Fibroblast of skin of left biceps (primary cell): ENCODE measurements at places on chromosomes 3 and 15.
A peak's percentile ranks its signal among the peaks of the same experiment; 100 is the strongest.

DNA sequence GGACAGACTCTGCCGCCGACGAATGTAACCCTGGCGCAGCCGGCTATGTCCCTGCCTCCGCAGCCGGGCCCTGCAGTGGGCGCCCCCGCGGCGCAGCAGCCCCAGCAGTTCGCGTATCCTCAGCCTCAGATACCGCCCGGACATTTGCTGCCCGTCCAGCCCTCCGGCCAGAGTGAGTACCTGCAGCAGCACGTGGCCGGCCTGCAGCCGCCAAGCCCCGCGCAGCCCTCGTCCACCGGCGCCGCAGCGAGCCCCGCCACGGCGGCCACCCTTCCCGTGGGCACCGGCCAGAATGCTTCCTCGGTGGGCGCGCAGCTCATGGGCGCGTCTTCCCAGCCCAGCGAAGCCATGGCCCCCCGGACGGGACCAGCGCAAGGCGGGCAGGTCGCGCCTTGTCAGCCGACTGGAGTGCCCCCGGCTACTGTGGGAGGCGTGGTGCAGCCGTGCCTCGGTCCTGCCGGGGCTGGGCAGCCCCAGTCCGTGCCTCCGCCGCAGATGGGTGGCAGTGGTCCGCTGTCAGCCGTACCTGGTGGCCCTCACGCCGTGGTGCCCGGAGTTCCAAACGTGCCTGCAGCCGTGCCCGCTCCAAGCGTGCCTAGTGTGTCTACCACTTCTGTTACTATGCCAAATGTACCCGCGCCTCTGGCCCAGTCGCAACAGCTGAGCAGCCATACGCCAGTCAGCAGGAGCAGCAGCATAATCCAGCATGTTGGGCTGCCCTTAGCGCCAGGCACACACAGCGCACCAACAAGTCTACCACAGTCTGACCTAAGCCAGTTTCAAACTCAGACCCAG, 2.4 kb downstream of the TSC22D2 start:
- no peak for DNase-seq

GRCh38 chr3:117234331-117234730, 524.8 kb downstream of the TUSC7 start:
- DNase-seq, result no peak

DNA sequence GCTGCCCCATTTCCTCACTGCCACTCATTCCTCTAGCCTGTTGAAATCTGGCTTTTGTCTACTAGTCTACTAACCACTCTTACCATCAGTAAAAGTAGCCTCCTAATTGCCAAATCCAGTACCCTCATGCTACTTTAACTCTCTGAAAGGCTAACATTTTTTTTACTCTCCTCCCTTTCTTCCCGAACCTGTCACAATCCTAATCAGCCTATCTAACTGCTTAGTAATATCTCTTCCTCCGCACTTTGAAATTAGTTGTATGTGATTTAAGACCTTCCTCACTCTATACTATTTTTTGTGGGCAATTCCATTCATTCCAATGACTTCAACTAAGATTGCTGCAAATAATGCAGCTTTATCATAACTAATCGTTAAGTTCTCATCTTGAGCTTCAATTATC, 3.7 kb downstream of the SENP7 start:
- peak; percentile 17 for DNase-seq

- DNase-seq, result no peak
Observed at GRCh38 chr3:89260721-89261120, 153.3 kb downstream of the EPHA3 start.

DNA sequence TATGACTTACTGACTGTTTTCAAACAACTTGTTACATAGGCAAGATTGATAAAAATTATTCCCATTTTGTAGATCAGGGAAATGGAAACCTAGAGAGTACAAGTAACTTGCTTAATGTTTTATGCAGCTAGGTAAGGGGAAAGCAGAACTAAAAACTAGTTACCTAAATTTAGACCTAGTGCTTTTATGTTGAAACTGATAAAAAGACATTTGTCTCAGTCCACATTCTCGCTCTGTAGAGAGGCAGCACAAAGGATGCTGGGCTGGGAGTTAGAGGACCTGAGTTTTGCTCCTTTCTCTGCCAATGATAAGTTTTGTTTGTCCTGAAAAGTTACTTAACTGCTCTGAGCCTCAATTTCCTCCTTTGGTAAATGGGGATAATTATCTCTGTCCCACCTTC, 17.4 kb downstream of the TIMP4 start:
- DNase-seq, result no peak

- peak; percentile 73 for DNase-seq
Observed at GRCh38 chr15:98853161-98853560, 154.4 kb downstream of the PGPEP1L start.

- DNase-seq, result no peak
Observed at GRCh38 chr3:112767177-112767576, 79.5 kb downstream of the CD200R1L start.

- DNase-seq, result peak; percentile 77
Observed at GRCh38 chr3:31166249-31166885, 271.9 kb upstream of the GADL1 start.

GRCh38 chr3:156293566-156293965, 173.2 kb downstream of the KCNAB1 start:
- no peak for DNase-seq

GRCh38 chr3:17138246-17139039, 253.7 kb downstream of the PLCL2 start:
- DNase-seq, result no peak

DNA sequence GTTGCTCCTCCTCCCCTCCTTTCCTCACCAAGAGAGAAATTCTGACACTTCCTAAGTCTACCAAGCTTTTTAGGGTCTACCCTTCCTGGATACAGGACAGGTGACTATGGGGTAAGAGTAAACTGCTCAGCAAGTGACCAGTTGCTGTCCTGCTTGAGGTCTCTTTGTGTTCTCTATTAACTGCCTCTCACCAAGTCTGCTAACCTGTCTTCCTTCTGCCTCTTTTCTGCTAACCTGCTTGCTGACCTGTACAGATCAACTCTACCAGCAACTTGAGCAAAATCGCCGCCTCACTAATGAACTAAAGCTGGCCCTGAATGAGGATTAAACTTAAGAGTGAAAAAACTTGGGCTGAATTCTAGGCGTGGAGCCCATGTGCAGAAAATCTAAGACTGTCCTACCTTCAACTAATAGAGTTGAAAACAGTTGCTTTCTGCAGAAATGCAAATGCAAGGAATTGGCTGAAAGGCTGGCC, 27.1 kb downstream of the TPM1 start:
- DNase-seq, result no peak

- no peak for DNase-seq
Observed at GRCh38 chr3:98732286-98733052, 30.7 kb upstream of the ST3GAL6 start.

DNA sequence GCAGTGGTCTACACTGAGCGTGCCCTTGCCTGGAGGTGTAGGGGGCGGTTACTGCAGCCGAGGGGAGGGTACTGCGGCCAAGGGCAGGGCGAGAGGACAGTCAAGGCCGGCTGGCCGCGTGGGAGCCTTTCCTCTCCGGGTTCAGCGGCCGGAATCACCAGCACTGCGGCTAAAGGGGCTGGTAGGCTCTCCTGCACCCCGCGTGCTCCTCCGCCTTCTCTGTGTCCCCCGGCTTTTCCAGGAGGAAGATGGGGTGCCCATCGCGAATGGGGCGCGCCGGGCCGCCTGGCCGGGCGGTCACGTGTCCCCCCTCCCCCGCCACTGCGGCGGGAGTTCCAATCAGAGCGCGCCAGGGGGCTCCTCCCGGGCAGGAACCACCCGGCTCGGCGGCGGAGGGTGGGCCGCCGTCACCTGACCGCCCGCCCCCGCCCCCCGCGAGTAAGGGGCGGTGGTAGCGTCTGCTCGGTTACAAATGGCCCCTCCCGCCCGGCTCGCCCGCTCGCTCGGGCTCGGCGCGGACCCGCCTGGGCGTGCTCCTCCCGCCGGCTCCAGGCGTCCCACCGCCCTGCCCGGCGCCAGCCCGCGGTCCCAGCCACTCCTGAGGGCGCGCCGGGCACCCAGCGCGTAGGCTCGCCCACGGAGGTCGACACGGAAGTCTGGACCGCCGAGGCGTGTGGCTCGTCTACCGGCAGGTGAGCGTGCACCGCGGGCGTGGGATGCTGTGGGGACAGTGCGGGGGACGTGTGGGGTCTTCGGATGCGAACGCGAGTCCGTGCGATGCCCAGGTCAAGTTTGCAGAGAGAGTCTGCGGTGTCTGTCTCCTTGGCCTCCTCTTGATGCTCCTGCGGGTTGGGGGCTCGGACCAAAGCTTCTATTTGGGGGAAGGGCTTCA, 242.6 kb upstream of the TOPAZ1 start:
- DNase-seq, result no peak

GRCh38 chr3:193688834-193689714, 96.1 kb downstream of the OPA1 start:
- no peak for DNase-seq

DNA sequence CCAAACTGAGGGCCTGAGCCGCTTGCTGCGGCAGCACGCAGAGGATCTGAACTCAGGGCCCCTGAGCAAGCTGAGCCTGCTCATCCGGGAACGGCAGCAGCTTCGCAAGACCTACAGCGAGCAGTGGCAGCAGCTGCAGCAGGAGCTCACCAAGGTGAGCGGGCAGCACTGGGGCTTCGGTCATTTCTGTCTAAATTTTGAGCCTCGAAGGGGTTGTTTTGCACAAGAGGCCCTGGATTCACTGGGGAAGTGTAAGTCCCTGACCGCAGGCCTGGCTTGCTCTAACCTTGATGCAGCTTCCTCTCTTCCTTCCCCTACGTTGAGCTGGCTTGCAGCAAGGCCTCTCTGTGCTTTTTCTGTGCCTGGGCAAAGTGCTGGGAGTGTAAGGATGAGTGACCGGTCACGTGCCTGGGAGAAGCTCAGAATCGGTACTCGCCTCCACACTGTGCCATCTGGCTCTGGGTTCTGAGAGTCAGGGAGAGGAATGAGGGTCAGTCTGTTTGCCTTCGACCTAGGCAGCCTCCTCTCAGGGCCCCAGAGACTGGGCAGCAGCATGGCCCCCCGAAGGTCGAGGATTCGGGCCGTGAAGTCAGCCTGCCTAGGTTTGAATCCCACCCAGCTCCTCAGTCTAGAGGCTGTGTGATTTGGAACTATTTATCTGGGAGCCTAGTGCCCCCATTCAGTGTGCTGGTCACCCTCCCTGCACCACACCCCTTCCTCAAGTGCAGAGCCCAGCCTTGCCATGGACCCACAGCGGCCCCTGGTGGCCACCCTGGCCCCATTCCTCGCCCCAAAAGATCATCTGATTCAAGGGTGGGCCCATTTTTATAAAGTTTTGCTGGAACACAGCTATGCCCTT, 1.4 kb downstream of the FES start:
- no peak for DNase-seq

DNA sequence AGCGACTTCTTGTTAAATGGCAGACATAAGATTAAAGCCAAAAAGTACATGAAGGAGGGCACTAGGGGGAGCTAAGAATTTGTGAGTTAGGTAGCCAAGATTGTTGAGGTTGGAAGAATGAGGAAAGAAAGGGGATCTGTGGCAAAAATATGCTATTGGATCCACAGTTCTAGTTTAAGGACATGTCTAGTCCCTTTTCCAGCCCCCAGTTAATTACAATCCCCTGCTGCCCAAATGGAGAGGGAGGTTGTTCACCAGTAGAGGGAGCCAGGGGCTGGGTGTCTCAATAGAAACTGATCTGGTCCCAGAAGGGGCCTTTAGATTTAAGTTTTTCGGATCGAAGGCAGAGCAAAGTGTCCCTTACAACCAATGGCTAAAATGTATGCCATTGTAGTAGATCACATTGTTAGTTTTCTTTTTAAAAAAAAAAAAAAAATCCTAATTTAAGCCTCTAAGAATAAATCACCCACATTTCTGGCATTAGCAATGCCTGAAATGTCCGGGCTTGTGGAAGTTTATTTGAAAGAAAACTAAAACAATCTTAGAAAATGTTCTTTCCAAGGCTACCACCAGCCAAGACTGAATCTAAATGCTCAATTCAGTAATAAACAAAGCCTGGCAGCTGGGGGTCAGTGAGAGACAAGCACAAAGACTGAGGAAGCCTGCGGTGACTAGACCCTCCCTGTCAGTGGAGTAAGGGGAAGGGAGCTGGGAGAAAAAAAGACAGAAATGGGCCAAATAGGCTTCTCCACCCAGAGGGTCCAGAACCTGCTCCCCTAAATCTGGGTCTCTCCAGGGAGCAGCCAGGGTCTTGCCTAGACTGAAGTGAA, 7.1 kb downstream of the COL8A1 start:
- DNase-seq, result no peak

GRCh38 chr15:48085591-48085930, 35.2 kb upstream of the SLC24A5 start:
- no peak for DNase-seq

DNA sequence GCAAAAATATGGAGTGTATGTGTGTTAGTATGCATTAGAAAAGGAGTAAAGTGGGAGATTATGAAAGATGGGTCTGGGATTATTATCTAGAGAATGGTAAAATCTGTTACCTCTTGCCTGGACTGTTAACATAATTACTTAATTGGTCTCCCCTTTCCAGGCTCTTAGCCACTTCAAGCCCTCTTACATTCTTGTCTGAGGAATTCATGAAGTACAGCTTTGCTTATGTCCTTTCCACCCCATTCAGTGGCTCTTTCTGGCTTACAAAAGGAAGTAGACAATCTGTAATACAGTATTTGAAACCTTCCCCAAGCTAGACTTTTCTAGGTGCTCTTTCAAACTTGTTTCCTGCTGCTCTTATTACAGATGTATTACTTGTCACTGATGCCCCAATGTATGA, 129.8 kb downstream of the MBNL1 start:
- no peak for DNase-seq

DNA sequence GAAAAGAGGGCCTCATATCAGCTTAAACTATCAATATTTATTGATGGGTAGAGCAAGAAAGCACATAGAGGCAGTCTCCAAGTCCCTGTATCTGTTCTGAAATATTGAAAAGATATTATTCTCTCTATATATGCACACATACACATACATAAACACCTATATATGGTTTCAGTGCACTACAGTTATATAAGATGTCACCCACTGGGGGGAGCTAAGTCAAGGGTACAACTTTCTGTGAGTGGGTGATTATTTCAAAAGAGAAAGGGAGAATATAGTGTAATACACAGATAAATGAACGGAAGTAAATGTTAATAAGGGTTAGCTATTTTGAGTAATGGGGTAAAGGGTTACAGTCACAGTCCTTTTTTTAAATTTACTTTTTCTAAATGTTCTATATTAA, 8.8 kb downstream of the SNTN start:
- no peak for DNase-seq

GRCh38 chr15:63526401-63526800, 22.0 kb downstream of the USP3 start:
- no peak for DNase-seq

DNA sequence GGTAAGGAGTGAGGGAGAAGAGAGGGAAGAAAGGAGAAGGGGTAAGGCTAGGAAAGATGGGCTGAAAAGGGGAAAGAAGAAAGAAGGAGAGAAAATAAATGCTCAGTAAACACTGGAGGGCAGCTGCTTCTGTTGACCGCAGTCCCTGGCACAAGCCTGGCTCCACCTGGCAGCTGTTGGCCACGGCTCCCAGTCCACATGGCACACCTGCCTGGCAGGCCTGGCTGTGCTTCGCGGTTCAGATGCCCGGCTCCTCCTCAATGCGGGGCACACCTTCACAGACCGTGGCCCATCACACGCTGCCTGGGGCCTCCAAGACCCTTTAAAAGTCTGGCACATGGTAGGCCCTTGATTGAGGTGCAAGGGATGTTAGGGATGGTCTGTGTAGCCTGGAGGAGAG, 516.8 kb upstream of the PROK2 start:
- DNase-seq, result no peak
